ENCODE measurements at places on chromosomes 4 and X.

DNA sequence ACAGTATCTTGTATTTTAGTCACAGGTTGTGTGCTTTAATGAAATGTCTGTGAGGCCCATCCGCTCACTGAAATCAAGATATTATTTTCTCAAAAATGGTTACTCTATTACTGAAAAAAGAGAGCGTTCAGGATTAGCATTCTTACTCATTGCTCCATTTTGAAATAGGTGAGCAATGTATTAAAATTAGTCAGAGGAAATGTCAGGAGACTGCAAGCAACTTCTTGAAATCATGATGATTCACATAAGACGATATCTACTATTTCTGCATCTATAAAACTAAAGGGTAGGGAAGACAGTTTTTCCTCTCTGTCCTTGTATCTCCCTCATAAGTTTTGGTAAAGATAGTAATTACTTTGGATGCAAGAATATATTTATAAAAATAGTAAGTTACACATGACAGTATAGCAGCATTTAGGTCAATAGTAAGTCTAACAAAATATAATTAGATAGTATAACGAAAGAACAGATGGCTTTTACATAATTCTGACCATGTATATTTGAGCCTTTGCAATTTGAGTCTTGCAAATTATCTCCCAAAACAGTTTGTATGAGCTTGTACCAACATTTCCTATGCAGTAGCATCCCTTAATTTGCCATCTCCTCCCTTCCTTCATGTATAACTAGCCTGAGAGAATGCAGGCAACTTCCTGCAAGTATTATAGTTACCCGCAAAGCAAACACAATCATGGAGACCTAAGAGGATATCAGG, 937.8 kb downstream of the PCDH7 start:
- DNase-seq = no peak

DNA sequence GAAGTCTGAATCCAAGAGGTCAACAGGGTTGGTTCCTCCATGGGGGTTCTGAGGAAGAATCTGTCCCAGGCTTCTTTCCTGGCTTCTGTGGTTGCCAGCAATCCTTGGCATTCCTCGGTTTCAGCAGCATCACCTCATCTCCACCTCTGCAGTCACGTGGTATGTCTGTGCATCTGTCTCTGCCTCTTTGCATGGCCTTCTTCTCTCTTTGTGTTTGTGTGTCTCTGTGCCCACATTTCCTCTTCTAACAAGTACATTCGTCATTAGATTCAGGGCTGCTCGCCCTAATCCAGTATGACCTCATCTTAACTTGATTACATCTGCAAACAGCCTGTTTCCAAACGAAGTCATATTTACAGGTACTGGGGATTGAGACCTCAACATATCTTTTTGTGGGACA, 114.0 kb downstream of the BCOR start:
- no peak for DNase-seq

GRCh38 chr4:133624744-133625143, 475.6 kb downstream of the PCDH10 start:
- DNase-seq = no peak

DNA sequence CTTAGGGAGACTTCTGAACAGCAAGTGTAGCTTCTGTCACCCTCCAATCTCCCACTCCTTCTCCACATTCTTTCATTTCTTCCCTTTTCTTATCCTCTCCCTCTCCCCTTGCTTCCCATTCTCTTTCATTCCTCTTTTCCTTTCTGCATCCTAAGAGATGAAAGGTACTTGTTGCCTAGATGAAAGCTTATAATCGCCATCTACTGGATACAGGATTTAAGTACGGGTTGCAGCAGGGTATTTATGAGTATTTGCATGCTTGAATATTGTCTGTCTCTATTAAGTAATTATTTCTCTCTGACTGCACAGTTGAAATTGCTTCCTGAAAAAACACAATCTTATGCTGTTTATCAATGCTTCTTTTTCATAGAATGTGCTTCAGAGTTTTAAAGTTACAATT, 174.0 kb upstream of the TENT5D start:
- DNase-seq = no peak

GRCh38 chr4:53100501-53101190, 238.5 kb downstream of the RASL11B start:
- no peak for DNase-seq

- DNase-seq = no peak
Observed at GRCh38 chrX:131063613-131064012, 5.5 kb downstream of the ARHGAP36 start.

GRCh38 chr4:141074098-141074878, 59.0 kb downstream of the RNF150 start:
- no peak for DNase-seq

DNA sequence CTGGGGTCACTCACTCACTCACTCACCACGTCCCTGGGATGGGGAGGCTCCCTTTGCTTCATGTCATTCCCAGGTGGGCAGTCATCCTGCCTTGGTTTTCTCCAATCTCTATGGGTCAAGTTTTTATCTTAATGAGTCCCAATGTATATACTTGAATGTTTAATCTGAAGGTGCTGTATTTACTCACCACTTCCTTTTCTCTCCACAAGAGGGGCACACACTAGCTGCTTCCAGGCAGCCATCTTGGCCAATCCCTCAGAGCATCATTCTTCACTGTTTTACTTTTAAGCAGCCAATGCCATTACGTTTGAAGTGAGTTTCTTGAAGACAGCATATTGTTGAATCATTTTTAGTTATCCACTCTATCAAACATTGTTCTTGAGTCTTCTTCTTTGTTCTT, 153.4 kb upstream of the ARSJ start:
- DNase-seq = no peak

DNA sequence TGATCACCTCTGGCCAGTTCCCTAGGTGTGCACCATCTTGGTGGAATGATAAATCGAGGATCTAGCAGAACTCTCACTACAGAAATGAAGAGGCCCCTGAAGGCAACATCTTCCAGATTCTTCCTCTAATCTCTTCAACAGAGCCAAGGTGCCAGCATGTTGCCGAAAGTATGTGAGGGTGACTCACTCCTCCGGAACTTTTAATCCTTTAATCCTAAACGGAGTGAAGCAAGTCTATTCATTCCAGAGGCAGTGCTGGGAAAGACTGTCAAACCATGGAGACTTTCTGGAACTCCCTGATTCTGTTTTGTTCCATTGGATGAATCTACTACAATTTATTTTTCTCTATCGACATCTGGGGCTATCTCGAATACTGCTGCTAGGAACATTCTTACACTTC, 68.7 kb downstream of the SUPT20HL2 start:
- DNase-seq = no peak

GRCh38 chrX:10828036-10828435, 207.7 kb upstream of the MID1 start:
- DNase-seq = no peak

- no peak for DNase-seq
Observed at GRCh38 chrX:107577933-107578332, 50.4 kb upstream of the PRPS1 start.

- no peak for DNase-seq
Observed at GRCh38 chr4:6502147-6502546, 29.7 kb upstream of the PPP2R2C start.

GRCh38 chr4:164357957-164358356, 396.0 kb upstream of the SMIM31 start:
- DNase-seq = no peak

GRCh38 chr4:2803624-2804448, 11.0 kb downstream of the SH3BP2 start:
- no peak for DNase-seq

- DNase-seq = peak; percentile 60
Observed at GRCh38 chr4:78612398-78613178, 61.0 kb downstream of the ANXA3 start.

- DNase-seq = no peak
Observed at GRCh38 chr4:116539744-116540143, 545.6 kb downstream of the TRAM1L1 start.

DNA sequence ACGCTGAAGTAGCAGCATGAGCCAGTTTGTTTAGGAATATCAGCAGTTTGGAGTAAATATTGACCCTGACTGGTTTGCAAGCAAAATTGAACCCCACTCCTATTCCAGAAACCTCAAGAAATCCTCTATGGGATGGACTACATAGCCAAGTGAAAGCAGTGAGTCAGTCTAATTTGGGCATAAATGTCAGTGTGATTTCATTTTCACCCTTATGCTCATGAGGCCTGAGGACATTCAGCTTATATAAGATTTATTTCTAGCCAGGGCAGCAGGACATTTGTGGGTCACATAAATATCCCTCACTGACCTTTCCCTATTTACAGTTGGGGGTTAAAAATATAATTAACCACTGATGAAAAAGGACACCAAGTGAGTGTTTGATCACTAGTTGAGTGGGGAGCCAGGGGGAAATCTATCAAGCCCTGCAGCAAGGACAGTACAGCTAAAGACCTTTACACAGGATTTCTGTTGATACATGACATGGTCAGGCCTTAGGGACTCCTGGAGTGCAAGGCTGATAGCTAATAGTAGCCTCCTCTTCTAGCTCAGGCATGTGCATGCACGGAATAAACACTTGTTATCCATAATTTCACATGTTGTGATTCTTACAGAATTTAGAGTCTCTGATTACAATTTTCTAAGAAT, 996.9 kb upstream of the GRIA3 start:
- no peak for DNase-seq

DNA sequence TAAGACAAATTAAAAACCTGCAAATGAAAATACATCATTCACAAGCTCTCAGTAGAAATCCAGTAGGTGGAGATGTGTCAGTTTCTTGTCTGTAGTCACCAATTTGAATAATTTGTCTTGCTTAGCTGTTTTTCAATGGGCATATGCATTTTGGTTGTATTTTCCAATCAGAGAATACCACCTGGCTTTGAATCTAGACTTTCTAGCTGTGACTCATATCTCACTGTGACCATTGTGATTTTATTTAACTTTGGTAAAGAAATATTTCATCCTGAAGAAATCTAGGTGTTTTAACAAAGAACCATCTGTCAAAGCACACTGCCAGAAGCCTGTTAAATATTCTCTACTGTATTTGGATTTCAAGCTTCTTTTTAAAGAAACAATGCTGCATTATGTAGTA, 1650.6 kb upstream of the IGFBP7 start:
- DNase-seq = peak; percentile 11

DNA sequence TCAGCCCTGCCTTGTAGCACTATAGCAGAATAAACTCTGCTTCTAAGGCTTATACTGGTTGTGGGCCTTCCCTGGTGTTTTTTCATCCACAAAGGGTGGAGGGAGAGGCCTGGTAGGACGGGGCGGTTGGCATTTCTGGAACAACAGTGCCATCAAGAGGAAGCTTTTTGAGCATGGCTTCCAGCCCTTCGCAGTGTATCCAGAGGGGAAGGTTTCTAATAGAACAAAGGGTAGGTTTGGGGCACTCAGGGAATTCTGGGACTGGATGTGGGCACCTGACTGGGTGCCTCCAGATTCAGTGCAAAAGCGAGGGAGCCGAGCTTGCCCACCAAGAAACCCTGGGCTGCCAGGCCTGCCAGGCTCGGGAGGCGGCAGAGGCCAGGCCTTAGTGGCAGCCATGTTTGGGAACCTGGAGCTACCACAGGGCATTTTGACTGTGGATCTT, 229.6 kb upstream of the AGTR2 start:
- peak; percentile 38 for DNase-seq

GRCh38 chr4:46506876-46507275, 116.9 kb upstream of the GABRA2 start:
- no peak for DNase-seq

DNA sequence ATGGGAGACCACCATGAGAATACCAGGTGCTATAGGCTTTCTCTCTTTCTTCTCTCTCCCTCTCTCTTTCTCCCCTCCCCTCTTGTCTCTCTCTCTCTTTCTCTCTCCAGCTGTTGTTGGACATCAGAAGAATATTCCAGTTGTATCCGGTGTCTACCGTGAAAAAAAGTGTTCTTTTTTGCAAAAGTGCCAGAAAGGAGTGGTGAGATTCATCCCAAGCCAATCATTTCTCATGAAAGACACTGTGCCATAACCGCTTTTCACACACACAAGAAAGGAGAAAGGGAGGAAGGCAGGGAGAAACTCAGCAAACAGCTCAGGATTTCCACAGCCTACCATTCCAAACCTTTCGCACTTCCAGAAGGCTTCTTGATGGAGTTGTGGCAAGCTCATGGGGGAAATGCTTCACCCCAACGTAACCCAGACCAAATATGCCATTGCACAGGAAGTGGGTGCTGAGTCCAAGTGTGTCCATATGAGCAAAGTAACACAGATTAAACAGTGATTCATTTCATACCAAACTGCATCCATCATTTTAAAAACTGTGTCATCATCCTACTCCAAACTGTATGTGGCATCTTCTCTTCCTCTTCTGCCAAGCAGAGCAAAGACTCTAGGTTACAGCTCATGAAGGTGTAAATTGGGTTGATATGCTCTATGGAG, 224.0 kb downstream of the APBB2 start:
- no peak for DNase-seq
